Mesothelial cell of epicardium (in vitro differentiated cells): ENCODE measurements at places on chromosomes 5 and 9. TPM values are rescaled to one million over a fixed set of nuclear protein-coding genes. Genes with fewer than 3 reads are reported as not detected.

DNA sequence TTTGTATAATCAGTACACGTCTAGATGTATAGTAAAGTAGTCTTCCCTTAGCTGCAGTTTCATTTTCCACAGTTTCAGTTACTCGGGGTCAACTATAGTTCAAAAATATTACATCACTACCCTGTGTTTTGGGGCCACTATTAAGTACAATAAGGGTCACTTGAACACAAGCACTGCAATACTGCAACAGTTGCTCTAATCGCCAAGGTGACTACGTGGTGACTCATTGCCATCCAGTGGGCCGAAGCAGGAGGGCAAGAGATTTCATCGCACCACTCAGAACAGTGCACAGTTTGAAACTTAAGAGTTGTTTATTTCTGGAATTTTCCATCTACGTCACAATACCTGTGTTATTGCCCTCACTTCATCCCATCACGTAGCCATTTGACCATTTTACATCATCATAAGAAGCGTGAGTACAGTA lies at the start of gene ARL14EPL:
Gene ARL14EPL (plus strand): TSS at position 379 of the 424 bp plus-strand sequence. CDS start 18,994 bp downstream, outside the sequence.
- H3K4me3 ChIP-seq = no peak within 1 kb of the TSS
- peaks cover 9% of the 10 kb centered on the region for H3K27me3 ChIP-seq
- DNase-seq = no peak
- no peaks in the 10 kb centered on the region for H3K36me3 ChIP-seq

DNA sequence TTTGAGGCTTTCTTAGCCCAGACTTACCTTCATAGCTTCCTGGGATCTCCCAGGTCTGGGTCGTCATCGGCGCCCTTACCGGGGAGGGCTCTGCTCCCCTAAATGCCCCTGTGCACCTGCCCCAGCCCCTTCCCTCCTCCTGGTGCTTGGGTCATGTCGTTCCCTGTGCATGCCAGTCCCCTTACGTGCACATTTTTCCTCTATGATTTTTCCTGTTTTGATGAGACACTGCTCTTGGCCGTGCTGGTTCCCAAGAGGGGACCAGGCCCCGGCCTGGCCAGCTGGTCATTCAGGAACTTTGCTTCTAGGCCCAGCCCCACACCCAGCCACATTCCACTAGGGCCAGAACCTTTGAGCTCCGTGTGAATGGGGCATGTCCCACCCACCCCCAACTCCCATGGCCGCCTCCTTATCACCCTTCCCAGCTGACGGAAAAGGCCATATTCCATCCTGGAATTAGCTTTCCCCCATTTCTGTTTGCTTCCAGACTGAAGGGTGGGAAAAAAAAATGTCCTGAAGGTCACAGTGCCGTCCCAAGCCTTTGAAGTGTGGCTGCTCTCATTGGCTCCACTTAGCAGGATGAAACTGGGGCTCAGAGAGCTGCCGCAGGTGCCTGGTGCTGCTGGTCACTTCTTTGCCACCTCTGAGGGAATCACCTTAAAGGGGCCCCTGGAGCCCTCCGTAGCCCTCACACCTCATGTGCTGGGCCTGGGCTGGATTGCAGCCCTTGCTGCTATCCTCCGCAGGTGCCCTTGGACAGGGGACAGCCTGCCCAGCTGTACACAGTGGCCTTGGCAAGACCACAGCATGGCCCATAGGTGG lies 25.1 kb downstream of the ERGIC1 start:
- H3K27me3 ChIP-seq = no peaks in the 10 kb centered on the region
- no peak for DNase-seq
- peaks cover 4% of the 10 kb centered on the region for H3K36me3 ChIP-seq
- no peaks in the 10 kb centered on the region for H3K4me1 ChIP-seq

DNA sequence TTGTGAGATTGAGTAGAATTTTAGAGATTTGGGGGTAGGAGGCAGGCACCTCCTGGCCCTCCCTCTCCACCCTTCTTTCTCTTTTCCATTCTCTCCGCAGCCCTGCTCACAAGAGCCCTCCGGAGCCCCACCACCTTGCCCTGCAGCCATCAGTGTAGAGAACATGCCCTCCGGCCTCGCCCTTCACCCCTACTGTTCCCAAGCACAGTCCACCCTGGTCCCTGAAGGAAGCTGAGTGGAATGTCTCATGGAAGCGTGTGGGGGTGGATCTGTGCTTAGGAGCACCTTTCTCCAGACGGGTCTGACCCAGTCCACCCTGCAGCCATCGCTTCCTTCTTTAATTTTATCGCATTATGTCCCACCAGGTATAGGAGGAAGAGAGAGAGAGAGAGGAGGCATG lies 267.1 kb downstream of the NSG2 start:
- no peaks in the 10 kb centered on the region for H3K36me3 ChIP-seq
- no peak for DNase-seq
- peaks cover 3% of the 10 kb centered on the region for H3K4me1 ChIP-seq
- H3K27ac ChIP-seq = no peak overlapping the region
- peaks cover 31% of the 10 kb centered on the region for H3K27me3 ChIP-seq
- H3K4me3 ChIP-seq = peak overlapping the region; percentile 54

DNA sequence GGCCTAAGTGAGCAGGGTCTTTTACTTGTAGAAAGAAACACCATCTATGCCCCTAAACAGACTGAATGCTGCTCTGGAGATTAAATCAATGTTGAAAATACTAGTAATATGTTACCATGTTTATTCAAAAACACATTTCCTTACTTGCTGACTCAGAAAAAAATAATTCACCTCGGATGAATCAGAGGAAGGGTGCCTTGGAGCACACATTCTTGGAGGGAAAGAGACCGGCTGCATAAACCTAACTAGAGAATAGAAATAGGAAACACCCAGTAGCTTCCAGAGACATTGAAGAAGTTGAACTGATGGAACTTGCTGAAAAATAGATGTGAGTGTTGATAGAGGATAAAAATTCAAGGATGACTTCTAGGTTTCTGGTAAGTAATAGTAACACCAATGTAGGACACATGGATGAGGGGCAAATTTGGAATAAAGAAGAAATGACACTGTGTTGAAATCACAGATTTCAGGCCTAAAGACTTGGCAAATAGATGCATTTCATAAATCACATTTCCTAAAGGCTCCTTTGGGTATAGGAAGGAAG lies 76.9 kb upstream of the MINAR2 start:
- H3K36me3 ChIP-seq = peaks cover 20% of the 10 kb centered on the region
- H3K4me3 ChIP-seq = no peak overlapping the region
- H3K4me1 ChIP-seq = no peaks in the 10 kb centered on the region
- no peak for DNase-seq
- no peak overlapping the region for H3K27ac ChIP-seq
- no peaks in the 10 kb centered on the region for H3K27me3 ChIP-seq

PCDHGB4 gene
- total RNA-seq = 31.0 to 35.5 TPM (median 33.0 TPM) in 3 replicates

OR13C4 gene
- not detected in 3 replicates for total RNA-seq

IGIP gene
- total RNA-seq = 2.6 to 3.2 TPM (median 2.8 TPM) in 3 replicates
